Thymus (tissue), 14 donors: ENCODE measurements at places on chromosomes 2 and 18. TPM values are rescaled to one million over a fixed set of nuclear protein-coding genes. Genes with fewer than 3 reads are reported as not detected.

Gene SIGLEC15
- 0.42 TPM for total RNA-seq

Gene LIPG
- 4.2 TPM for total RNA-seq

Gene HOXD1
- total RNA-seq: 0.09 TPM

Gene NFU1
- total RNA-seq: 42.8 TPM

Gene CNRIP1
- total RNA-seq: 3.8 TPM

Gene RBKS
- 1.8 TPM for total RNA-seq

Gene TMEM17
- 1.0 TPM for total RNA-seq

Gene CPLX4
- 0.05 TPM for total RNA-seq

Gene TFCP2L1
- total RNA-seq: 0.80 TPM

Gene OR6B2
- not detected for total RNA-seq

Gene TMEM18
- total RNA-seq: 25.6 TPM

Gene SKOR2
- total RNA-seq: not detected

Gene ANKRD62
- total RNA-seq: not detected

Gene CCL20
- 2.8 TPM for total RNA-seq

Gene GKN2
- 0.24 TPM for total RNA-seq

Gene GALNT3
- total RNA-seq: 2.6 TPM

Gene ACTR2
- 76.2 TPM for total RNA-seq

Gene DLGAP1
- 0.24 TPM for total RNA-seq

Gene TMEM178A
- total RNA-seq: 0.66 TPM

Gene LAMA1
- total RNA-seq: 0.71 TPM

Gene CFAP65
- total RNA-seq: 0.05 TPM

Gene SH2D6
- 0.33 TPM for total RNA-seq

Gene ATAD2B
- 22.5 TPM for total RNA-seq

Gene C2orf72
- total RNA-seq: 0.05 TPM

Gene ORMDL1
- 63.7 TPM for total RNA-seq

Gene PLA2R1
- 0.90 TPM for total RNA-seq

Gene EHBP1
- total RNA-seq: 19.5 TPM

Gene PTPN18
- total RNA-seq: 9.2 TPM

Gene TRAF3IP1
- 2.7 TPM for total RNA-seq

Gene EML6
- total RNA-seq: 1.2 TPM

Gene RAX
- total RNA-seq: under 0.01 TPM

Gene LRATD1
- total RNA-seq: 2.1 TPM

Gene NRBP1
- 43.9 TPM for total RNA-seq

Gene COX7A2L
- total RNA-seq: 128 TPM

Gene SCTR
- total RNA-seq: 0.24 TPM

Gene EVX2
- not detected for total RNA-seq

Gene POTEC
- not detected for total RNA-seq

Gene ERBB4
- 0.19 TPM for total RNA-seq

Gene RTKN
- total RNA-seq: 9.5 TPM

Gene LYPD6B
- 0.24 TPM for total RNA-seq

Gene GALR1
- 0.05 TPM for total RNA-seq

Gene KCNG2
- total RNA-seq: 0.19 TPM

Gene ZNF892
- 5.3 TPM for total RNA-seq

Gene DOK6
- 0.57 TPM for total RNA-seq

Gene DES
- total RNA-seq: 3.4 TPM

Gene PLGLB1
- 3.0 TPM for total RNA-seq

Gene LYPD6
- total RNA-seq: 0.38 TPM

Gene IL1B
- 3.4 TPM for total RNA-seq

Gene VIT
- 0.19 TPM for total RNA-seq

Gene PRSS56
- 0.19 TPM for total RNA-seq

Gene MYOM1
- total RNA-seq: 1.1 TPM
